ENCODE measurements at places on chromosomes 7 and 10. TPM values are rescaled to one million over a fixed set of nuclear protein-coding genes. Genes with fewer than 3 reads are reported as not detected.

- no peak for DNase-seq
Observed at GRCh38 chr10:60042262-60042661, 135.9 kb upstream of the CCDC6 start.

DNA sequence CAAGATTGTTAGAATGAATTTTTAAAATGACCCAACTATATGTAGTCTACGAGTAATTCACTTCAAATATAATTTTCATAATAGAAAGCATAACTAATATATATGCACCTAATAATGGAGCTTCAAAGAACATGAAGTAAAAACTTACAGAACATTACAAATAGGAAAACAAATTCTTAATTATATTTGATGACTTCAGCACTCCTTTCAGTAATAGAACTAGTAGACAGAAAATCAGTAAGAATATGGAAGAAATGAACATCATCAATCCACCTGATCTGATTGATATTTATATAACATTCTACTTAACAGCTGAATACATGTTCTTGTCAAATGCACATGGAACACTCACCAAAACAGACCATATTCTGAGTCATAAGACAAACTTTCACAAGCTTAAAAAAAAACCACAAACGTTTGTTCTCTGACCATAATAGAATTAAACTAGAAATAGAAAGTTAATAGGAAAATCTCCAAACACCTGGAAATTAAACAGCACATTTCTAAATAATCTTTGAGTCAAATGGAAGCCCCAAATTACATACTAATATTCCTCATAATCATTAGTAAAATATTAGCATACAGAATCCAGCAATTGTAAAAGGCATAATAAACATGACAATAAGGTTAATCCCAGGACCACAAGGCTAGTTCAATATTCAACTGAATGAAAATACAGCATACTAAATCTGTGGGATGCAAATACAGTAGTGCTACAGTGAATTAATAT lies 48.0 kb downstream of the BRAF start:
- no peak for DNase-seq

- DNase-seq: no peak
Observed at GRCh38 chr7:35251606-35252310, 2.1 kb downstream of the TBX20 start.

DNA sequence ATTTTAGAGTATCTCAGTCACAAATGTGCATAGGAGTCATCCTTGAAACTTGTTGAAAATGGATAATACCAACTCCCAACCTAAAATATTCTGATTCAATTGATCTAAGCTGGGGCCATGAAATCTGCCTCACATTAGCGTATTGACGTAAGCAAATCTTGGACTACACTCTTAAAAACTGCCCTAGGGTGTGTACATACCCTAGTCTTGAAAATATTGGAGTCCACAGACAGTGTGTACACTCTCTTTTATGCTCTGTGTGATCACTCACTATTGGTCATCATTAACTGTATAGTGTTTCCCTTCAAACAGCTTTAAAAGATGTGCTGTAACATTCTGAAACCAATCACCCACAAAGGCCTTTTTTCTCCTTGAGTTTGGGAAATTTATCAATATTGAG lies 102.9 kb upstream of the FERD3L start:
- no peak for DNase-seq

DNA sequence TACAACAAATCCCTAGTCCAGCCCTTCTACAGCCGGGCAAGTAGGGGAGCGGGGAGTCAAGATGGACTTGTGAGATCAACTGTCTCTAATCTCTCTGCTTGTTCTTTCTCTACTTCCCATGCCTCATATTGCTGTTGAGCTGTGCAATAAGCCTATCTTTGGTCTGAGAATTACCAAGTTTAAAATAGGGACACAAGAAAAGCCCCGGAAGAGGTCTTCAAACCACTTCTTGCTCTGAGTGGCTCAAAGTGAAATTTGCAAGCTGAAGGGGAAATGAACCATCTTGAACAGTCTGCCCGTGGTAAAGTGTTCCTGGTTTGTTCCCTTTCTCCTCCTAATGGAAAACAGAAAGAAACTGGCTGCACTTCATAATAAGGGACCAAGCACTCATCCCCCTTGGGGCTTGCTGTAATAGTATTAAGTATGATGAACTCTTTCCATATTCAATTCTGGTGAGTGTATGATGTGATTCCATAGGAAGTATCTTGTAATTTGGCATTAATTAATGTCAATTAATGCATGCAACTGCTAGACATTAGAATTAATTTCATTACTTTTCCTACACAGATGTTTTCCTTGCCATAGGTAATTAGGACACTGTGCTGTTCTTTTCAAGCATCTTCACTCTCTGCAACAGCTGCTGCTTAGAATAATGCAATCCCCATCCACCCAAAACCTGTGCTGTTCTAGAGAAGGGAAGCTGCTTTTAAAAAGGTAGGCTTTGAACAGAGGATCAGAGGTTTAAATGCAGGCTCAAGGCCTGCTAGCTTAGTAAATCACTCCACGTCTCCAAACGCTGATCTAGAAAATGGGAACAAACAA lies 449.6 kb downstream of the SORCS1 start:
- DNase-seq: no peak

The SPDYE1 gene
- total RNA-seq: not detected

The ZNF488 gene
- total RNA-seq: not detected

The ZNF273 gene
- 7.5 TPM for total RNA-seq

The AKR1B15 gene
- total RNA-seq: not detected

- DNase-seq: no peak
Observed at GRCh38 chr7:37097983-37098382, 350.7 kb downstream of the ELMO1 start.

The ARMC3 gene
- not detected for total RNA-seq

DNA sequence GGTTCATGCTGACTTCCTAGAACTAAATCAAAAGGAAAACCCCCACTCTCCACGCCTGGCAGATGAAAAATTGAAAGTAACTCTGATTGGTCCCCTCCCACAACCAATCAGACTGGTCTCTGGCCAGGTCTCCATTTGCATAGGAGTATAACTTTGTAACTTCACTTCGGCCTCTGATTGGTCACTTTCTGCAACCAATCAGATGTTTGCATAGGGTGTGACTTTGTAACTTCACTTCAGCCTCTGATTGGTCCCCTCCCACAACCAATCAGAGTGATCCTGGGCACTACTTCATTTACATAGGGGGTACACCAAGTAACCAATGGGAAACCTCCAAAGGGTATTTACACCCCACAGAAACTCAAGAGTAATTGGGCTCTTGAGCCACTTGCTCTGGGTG lies 306.6 kb upstream of the PFKP start:
- no peak for DNase-seq

DNA sequence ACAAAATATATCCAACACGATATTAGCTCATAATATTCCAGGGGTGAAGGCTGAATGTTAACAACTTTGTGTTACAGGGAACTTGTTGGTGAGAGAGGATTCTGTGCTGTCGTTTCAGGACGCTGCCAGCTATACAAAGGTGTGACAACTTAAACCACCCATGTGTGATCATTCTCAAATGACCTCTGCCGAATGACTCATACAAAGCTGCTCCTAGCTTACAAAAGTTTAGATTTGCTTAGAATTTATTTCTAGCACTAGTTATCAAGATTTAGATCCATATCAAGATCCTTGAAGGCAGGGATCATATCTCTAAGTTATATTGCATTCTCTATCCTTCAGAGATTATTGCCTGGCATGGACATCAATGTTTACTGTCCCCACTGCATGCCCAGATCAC lies 65.3 kb downstream of the COBL start:
- no peak for DNase-seq

DNA sequence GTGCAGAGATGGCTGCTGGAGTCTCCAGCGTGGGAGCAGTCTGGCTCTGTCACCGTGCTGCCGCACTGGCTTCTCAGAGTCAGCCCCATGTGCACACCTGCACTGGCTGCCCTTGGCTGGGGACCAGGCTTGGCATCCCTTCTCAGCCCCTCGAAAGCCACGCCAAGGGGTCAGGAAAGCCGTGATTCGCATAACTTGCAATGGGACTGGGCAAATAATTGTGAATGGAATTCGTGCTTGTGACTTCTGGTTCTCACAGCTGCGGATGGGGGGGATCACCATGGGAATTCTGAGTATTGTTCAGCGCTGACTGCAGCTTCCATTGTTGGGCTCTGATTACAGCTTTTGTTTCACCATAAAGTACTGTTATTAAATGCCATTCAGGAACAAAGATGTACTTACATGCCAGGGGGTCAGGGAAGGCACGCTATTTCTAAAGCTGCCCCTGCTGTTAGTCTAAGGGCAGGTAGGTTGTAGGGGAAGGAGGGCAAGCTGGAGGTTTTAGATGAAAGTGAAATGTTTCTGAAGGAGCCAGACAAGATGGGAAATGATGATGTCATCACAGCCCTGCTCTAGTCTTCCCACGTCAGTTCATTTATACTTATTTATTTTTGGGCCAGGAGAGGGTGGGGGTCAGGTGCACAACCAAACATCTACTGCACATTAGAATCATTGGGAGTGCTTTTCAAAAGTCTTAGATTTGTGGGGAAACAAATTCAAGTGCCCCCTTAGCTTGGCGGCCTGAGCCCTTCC lies 5.8 kb upstream of the PLEKHA1 start:
- no peak for DNase-seq

The GET4 gene
- 27.0 TPM for total RNA-seq

The RAB19 gene
- not detected for total RNA-seq

GRCh38 chr7:103560136-103560535 lies 114.1 kb upstream of the SLC26A5 start:
- no peak for DNase-seq

GRCh38 chr10:1086787-1087186 lies 30.6 kb downstream of the WDR37 start:
- no peak for DNase-seq

The ATRNL1 gene
- 17.3 TPM for total RNA-seq

GRCh38 chr7:131222171-131222570 lies 105.5 kb upstream of the MKLN1 start:
- no peak for DNase-seq

The DGKI gene
- total RNA-seq: 1.4 TPM

The AKR1E2 gene
- total RNA-seq: 16.8 TPM

DNA sequence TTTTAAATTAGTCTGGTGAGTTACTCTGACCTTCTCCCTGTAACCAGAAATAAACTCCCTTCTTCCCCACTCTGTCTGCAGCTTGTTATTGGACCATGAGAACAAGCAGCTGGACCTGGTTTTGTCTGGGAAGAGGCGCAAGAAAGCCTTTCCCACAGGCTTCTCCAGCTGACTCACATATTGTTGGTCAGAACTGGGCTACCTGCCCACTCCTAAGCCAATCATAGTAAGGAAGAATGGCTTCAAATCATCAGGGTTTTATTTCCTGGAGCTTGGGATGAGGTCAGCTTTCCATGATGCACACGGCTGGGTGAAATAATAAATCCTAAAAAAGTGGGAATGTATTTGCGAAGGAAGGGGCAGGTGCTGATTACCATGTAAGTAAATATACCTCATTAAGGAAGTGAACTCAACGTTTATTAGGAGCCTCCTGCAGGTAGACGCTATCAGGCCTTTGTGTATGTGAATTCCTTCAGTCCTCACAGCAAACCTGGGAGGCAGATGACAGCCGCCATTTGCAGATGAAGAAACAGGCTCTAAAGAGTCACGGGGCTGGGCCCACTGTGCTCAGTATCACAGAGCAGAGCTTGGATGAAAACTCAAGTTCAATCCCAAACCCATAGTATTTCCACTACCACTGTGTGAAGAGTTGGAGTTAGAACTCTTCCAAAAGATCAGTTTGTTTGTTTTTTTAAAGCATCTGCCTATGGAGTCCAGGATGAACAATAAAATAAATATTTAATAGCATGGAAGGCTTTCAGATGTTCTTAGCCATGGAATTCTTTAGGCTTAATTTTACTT lies 32.8 kb downstream of the IL15RA start:
- peak; percentile 97 for DNase-seq

DNA sequence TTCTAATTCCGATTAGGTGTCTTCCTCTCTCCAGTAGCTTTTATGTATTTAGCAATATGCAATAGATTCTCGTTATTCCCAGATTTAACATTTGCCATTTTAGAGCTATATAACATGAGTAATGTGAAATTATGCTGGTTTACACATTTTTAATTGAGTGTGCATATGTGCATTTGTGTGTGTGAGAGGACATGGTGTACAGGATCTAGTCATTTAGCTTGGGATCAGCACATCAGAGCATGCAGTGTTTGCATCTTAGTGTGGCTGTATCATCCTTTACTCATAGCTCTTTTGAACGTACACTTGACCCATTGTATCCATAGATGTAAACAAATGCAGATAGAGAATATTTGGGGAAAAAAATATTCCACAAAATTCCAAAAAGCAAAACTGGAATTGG lies 65.9 kb downstream of the DENND11 start:
- no peak for DNase-seq

DNA sequence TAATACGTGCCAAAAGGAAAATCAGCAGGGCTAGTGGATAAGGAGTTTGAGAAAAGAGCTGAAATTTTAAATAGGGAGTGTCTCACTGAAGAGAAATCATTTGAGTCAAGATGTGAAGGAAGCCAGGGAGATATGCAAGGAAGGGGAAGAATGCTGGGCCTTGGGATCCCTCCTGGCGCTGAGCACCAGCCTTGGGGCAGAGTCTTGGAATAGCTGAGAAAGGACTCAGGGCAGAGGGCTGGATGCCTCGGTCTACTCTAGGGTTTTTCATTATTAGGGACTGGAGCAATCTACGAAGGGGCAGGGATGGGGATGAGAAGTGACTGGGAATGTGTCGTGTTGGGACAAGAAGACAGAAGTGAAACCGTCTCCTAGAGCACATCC lies 484 bp downstream of the ZWINT start:
- DNase-seq: no peak

The PANK1 gene
- 3.1 TPM for total RNA-seq

DNA sequence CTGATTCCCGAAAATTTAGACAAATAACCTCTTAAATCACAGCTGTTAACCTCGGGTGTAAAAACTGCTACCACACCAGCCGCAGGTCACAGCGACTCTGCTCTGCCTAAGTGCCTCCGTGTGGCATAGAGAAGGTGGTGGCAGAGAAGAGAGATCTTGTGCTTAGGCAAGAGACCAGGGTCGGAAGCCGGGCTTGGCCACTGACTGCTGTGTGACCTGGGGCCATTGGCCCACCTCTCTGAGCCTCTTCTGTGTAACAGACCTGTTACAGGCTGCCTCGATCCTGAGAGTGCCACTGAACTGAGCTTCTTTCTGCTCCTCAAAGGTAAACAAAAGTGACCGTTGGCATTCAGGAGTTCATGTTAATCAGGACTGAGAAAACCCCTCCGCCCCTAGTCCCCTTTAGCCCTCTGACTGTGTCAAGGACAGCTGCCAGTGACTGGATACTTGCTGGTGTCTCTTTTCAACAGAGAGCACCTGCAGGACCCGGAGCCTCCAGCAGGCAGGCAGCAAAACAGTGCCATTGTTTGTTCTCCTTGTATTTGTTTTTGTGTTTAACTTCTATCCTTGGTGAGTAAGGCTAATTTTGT lies 36.5 kb downstream of the ZMIZ1 start:
- DNase-seq: no peak

The OR2A42 gene
- 0.28 TPM for total RNA-seq

All from sigmoid colon (tissue), 7 donors.